ENCODE measurements at places on chromosomes 12 and 14.

GRCh38 chr12:98828802-98829600, 183.9 kb downstream of the APAF1 start:
- no peak for DNase-seq

DNA sequence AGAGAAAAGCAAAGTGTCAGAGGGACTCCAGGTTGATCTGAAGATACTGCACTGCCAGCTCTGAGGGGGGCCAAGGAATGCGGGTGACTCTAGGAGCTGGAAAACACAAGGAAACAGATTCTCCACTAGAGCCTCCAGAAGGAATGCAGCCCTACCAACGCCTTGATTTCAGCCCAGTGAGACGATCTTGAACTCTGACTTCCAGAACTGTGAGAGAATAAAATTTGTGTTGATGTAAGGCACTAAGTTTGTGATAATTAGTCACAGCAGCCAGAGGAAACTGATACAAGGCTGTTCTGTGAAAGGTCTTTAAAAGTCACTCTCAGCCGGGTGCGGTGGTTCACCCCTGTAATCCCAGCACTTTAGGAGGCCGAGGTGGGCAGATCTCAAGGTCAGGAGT, 34.2 kb downstream of the CKAP4 start:
- DNase-seq, result no peak

DNA sequence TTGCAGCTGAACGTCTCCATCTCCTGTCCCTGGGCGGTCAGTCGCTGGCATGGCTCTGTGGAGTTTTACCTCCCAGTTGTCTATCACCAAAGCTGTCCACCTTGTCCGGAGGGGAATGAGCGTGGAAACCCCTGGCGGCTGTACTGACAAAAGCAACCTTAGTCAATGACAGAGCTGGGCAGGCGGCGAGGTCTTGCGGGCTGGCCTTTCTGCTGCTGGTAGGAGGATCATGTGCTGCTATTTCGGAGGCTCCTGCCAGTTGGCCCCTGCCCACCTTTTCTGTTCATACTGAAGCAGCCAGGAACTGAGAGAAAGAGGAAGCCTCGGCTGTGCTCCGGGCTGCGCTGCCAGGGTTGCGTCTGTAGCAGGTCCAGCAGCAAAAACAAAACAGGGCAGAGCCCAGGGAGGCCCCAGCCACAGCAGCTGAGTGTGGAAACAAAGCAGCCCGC, 57.7 kb downstream of the HMGA2 start:
- no peak for DNase-seq

DNA sequence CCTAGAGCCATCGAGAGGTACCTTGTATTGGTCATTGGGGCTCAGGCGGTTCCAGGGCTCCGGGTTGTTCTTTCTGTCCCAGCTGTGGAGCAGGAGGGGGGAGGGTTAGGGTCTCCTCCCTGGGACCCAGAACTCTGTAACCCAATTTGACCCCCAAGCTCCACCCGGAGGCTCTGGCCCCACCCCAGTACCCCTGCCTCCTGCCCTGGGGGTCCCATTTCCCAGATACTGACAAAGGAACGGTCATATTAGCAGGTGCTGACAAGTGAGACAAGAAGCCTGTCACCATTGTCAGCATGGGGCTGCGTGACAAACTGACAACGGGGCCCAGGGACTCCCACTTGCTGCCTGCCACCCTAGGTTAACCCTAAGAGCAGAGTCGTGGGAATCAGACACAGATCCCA, 6.2 kb downstream of the SHMT2 start:
- no peak for DNase-seq

DNA sequence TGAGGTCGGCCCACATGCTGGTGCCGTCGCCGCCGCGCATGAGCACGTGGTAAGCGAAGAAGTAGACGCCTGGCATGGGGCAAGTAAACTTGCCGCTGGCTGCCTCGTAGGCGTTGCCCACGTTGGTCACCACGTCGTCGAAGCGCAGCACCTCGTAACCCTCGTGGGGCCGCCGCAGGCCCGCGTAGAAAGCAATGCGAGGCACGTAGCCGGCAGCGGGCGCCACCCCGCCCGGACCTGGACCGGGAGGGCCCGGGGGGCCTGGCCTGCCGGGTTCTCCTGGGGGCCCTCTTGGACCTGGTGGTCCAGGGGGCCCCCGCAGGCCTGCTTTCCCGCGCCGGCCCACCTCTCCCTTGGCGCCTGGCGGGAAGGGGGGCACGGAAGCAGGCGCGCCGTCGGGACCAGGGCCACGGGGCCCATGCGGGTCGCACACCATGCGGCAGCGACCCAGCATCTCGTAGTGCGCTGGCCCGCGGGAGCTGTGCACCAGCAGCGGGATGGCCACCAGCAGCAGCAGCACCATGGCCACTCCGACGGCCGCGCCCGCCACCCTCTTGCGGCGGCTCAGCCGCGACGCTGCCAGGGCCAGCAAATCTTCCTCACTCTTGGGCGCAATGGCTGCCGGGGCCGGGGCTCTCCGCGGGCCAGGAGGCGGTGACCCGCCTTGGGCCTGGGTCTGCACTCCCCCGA, 888 bp downstream of the C1QL4 start:
- DNase-seq, result no peak

DNA sequence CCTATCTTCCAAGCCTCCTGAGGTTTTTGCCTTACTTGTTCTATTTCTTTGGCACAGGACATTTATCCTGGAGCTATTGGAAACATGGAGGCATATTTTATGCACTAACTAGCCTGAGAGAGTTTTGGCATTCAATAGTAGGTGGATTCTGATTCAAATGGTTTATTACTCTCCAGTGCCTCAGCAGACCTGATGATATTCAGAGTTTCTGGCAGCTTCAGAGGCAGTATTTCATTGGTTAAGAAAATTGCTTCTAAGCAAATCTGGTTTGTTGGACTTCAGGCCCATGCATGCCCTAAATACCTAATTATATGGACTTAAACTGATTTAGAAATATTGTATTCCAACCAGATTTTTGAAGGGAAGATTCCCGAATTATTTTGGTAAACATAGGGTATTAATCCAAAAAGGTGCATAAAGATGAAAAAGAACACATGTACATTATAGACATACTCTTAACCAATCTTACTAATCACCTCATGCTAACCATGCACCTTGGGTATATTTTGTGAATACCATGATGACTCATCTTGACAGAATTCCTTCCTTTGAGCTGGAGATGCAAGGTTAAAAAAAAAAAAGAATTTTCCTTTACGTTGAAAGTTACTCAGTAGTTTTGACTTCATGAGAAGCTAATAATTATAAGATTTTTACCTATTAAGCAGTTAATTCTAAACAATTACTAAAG, 44.3 kb upstream of the KTN1 start:
- DNase-seq, result no peak

DNA sequence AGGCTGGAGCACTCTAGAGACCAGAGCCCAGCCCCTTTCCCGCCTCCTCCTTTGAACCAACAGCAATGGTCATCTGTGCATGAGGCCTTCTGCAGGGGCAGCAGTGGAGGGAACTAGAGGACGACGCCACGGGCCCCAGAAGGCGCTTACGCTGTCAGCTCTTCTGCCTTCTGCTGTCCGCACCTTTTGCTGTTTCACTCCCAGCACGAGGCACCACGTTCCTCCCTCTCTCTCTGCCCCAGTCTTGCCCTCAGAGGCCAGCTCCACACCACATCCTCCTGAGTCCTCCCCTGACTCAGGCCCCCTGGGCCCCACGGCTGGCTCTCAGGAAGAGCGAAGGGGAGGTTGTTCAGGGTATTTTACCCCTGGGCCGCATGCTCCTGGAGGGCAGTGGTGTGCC, 15.5 kb downstream of the MMAB start:
- no peak for DNase-seq

DNA sequence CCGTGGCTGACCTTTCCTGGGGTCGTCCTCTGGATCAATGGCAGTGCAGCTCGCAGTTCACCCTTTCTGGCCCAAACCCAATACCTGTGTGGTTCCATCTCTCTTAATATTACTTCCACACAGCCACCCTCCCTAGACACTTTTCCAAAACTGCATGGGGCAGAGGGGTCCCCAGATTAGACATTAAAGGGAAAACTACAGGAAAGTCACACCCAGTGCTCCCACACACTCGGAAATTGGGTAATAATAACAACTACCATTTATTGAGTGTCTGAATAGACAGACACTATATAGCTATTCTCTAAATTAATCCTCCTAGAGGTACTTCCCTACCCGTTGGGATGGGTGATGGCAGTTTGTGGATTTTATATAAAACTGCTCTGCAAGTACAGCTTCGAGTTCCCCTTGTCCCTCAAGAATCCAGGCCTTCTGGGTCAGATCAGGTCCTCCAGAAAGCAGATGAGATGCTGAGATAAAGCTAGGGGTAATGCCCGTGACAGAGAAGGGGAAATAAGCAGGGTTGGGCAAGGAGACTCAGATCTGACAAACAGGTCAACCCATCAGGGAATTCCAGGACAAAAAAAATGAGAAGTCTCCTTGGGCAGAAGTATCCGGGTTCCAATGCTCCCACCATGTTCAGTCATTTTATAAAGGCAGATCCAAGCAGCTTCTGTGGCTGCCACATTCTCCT, 795 bp upstream of the PXN start:
- no peak for DNase-seq

DNA sequence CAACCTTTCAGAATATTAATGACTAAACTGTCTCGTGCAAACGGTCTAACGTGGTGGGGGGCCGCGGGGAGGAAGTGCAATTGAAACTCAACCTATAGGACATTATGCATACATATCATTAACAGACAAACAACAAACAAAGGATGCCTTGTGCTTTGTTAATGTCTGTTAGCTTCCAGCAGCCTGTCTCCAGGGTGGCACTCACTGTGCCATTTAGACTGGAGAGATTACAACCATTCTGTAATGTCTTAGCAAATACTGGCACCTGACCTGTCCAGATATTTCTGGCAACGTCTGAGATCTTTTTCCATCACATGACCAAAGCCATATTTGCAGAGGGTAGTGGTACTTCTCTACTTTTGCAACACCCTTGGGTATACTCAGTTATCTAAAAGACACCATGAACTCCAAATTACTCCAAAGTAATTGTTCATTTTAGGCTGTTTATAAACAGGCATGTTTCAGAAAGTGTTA, 11.6 kb downstream of the BHLHE41 start:
- no peak for DNase-seq

GRCh38 chr12:6235499-6235898, 35.3 kb downstream of the CD9 start:
- no peak for DNase-seq

GRCh38 chr12:116354950-116355783, 77.7 kb upstream of the MED13L start:
- no peak for DNase-seq

DNA sequence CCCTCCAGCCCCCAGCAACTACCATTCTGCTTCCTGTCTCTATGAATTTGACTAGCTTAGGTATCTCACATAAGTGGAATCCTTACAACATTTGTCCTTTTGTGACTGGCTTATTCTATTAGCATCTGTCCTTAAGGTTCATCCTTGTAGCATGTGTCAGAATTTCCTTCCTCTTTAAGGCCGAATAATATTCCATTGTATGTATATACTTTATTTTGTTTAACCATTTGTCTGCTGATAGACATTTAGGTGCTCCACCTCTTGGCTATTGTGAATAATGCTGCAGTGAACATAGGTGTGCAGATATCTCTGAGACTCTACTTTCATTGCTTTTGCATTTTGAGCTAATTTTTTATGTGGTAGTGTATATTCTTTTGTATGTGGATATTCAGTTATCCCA, 75.7 kb downstream of the SPATS2 start:
- no peak for DNase-seq

DNA sequence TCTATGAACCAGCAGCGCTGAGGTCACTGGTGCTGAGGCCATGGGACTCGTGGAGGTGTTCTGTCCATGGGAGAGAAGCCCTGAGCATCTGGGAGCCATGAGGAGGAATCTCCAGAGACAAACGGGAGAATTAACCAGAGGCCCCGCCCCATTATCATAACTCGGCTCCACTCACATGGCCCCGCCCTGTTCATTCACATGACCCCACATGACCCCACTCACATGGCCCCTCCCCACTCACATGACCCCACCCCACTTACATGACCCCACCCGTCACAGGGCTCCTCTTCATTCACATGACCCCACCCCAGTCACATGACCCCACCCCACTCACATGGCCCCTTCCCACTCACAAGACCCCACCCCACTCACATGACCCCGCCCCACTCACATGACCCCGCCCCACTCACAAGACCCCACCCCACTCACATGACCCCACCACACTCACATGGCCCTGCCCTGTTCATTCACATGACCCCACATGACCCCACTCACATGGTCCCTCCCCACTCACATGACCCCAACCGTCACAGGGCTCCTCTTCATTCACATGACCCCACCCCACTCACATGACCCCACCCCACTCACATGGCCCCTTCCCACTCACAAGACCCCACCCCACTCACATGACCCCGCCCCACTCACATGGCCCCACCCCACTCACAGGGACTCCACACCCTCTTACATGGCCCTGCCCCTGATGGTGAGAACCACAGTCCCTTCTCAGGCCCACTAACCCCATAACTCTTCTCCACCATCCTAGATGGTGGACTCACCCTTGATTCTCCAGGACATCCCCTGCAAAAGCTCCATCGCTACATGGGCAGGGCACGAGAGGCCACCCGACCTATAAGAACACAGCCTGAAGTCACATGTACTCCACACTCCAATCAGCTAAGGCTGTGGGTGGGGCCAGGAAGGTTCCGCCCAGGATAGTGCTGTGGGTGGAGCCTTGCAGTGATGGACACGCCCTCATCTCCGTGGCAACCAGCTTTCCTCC, 151.1 kb upstream of the SFSWAP start:
- no peak for DNase-seq

DNA sequence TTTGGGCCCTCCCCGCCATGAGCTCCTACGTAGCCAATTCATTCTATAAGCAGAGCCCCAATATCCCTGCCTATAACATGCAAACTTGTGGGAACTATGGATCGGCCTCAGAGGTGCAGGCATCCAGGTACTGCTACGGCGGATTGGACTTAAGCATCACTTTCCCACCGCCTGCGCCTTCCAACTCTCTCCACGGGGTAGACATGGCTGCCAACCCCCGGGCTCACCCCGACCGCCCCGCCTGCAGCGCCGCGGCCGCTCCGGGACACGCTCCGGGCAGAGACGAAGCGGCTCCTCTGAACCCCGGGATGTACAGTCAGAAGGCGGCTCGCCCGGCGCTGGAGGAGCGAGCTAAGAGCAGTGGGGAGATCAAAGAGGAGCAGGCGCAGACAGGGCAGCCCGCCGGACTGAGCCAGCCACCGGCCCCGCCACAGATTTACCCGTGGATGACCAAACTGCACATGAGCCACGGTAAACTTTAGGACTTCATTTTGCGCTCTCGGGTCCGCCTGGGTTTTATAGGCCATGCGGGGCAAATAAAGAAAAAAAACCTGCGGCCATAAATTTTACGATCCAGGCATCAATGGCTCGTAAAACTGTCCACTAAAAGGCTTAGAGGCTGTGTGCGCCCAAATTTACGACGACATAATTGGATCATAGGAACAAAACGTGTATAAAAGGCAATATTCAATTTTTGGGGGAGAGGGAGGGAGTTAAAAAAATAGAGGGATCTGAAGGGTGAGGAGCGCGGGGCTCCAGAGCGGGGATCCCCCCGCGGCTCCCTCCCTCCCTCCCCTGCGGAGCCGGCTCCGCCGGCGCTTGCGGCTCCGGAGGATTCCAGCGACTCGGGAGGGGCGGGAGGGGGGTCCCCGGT, 493 bp downstream of the HOXC5 start:
- no peak for DNase-seq

Measured in activated CD4-positive, alpha-beta T cell treated with anti-CD3 and anti-CD28 coated beads for 24 hours (primary cell).